ENCODE measurements at places on chromosomes 1 and 21.

DNA sequence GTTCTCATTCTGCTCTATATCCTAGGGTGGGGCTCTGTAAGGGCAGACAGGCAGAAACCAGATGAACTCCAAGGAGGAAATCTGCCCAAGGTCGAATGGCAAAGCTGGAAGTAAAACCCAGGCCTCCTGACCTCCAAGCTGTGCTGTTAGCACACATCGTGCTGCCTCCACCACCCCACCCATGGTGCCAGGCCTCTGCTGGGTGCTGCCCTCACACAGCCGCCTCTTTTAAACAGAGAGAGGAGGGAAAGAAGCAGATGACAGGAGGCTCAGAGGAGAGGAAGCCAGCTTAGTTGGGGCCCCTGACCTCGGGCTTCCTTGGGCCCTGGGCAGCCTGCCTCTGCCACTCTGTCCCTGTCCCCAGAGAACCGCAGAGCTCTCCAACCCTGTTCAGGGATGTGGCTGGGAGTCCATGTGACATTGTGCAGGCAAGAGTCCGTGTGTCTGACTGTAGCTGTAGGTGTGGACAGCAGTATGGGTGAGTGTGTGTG, 1.1 kb downstream of the SYNC start:
- no peak for DNase-seq

DNA sequence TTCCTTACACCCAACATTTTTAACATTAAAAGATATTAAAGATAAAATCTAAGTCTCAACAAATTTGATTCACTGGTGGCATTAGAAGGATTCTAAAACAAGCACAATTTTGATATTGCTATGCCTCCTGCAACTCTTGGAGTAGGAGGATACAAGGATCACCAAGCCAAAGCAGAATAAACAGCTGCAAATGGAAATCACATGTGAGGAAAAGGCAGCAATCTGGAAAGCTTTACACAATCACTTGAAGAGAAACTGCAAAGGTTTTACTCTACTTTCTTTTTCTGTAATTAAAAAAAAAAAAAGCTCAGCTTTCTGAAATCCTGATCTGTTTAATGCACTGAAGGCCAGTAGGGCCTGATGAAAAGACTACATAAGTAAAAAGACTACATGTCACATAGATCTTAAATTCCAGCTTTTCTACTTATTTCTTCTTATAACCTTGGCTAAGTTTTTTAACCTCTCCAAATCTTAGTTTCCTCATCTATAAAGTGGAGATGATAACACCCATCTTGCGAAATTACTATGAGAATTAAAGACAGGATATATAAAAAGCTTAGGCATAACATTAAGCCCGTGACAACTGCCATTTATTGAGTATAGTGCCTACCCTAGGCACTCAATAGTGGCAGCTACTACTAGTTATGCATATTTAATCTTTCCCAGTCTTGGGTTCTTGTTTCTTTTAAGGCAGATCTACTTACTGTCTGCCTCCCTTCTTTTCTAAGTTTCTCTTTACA, 73.5 kb downstream of the EPS15 start:
- DNase-seq = no peak

DNA sequence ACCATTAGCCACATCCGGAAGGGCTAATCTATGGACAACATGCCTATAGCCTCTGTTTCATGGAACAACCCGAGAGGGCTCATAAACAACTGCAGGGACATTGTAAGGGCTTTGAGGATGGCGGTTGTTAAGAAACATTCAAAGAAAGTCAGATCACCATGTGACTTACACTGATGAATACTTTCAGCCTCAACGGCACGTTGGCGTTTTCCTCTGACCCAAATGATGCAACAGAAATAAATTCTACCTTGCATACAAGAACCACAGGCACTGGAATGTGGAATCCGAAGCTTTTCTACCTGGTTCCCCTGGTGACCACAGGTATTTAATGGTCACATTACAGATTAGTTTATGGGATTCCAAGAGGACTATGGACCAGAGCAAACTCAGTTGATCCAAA, 107.0 kb downstream of the CLIC6 start:
- DNase-seq = no peak

DNA sequence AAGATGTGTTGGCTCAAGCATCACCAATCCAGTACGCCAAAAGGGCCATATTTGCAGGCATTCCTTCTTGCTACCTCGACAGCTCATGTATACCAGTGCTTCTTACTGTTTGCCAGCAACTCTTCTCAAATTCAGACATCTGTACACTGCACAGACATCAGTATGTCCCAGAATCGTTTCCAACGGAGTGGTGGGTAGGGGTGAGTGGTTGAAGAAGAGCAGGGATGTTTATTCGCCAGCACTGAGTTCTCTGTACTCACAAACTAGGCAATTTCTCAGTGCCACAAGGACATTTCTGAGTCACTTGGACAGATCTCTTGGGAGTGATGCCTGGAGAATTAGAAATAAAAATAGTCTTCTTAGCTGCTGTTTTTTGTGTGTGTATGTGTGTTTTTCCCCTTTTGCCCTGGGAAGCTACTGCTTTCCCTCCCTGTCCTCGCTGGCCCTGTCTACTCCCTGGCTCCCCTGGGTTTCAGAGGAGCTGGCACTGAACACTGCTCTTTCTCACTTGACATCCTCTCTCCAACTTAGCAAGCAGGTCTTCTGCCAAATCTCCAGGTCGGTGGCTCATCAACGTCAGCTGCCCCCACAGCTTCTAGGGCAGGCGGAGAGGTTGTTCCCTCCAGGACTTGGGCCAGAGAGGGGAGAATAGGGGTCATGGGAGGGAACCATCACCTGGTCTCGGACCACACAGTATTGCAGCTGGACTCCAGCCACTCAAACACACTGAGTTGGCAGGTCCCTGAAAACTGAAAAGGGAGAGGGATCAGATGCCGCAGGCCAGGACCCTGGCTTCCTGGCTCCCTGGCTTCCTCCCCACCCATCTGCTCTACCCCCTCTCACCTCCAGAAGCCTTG, 90.5 kb downstream of the NMNAT2 start:
- DNase-seq = no peak

DNA sequence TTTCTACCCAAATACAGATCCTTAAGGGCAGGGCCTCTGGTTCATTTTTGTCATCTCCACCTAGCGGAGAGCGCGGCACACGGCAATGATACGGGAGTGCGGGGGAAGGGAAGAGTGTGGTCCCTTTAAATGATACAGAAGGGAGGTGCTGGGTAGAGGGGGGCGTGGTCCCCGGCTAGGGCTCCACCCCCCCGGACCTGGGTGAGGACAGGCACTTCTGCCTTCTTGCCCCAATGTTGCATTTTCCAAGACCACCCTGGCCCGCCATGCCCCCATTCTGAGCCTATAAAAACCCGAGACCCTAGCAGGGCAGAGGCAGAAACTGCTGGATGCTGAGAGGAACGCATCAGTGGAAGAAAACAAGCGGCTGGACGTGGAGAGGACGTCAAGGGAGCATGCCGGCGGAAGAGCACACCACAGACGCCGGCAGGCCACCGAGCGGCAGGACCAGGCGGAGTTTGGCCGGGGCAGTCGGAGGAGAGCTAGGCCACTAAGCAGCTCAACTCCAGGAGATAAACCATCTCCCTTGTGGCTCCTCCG, 30.0 kb downstream of the LRRC3 start:
- DNase-seq = no peak

DNA sequence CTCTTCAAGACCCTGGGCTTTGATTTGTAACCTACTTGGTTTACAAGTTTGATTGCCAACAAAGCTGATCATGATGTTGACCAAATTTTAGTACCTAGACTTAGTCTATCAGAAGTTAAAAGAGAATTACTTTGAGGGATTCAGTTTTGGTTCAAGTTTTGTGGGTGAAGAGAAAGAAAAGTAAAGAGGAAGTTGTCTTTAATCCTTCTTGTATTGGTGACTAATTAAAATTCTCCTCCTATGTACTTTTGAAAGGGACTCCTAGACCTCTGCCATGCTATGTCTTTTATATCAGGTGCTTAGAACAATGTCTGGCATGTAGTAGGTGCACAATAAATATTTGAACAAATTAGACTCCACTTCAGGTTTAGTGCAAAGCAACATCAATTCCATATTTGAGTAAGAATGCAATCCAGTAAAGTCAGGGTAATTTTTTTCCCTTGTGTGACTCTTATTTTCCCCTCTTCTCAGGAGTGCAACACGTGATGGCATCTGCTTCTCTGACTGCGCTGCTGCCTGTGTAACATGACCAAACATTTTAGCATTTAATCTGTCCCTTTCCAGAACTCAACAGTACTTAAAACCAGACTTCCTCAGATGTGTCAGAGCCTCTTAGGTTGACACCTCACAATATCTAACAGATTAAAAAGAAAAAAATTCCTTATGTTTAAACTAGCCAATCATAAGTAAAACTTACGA, 41.1 kb upstream of the KCNQ4 start:
- DNase-seq = no peak

DNA sequence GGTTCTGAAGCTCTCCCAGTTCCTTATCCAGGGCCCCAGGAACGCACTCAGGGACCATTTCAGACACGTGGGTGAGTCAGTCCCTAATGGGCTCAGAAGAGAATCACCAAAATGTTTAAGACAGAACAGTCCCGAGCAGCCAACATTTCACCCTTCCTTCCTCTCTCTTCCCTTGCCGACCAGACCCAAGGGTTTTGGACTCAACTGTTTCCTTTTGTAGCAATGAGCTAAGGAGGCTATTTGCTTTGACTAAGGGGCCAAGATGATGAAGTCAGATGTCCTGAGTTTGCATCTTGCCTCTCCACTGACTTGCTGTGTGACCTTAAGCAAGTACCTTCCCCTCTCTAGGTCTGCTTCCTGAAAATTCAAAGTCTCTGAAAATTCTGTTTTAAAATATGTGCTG, 472.3 kb upstream of the VAMP3 start:
- no peak for DNase-seq

GRCh38 chr1:76793594-76793993, 73.7 kb upstream of the ST6GALNAC5 start:
- DNase-seq = no peak

GRCh38 chr1:225762002-225762441, 15.6 kb upstream of the SRP9 start:
- DNase-seq = no peak

- DNase-seq = peak; percentile 90
Observed at GRCh38 chr1:50108497-50109059, at the start of gene ELAVL4. Gene ELAVL4 (plus strand): TSS chr1:50108920. CDS start chr1:50109190, 270 bp downstream.

DNA sequence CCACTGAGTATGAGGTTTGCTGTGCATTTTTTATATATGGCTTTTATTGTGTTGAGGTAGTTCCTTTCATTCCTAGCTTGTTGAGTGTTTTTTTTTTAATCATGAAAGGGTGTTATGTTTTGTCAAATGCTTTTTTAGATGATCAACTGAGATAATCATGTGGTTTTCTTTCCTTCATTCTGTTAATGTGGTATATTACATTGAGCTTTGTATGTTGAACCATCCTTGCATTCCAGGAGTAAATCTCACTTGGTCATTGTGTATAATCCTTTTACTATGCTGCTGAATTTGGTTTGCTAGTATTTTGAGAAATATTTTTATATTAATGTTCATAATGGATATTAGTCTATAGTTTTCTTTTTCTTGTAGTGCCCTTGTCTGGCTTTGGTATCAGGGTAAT, 11.1 kb upstream of the ZBTB40 start:
- no peak for DNase-seq

DNA sequence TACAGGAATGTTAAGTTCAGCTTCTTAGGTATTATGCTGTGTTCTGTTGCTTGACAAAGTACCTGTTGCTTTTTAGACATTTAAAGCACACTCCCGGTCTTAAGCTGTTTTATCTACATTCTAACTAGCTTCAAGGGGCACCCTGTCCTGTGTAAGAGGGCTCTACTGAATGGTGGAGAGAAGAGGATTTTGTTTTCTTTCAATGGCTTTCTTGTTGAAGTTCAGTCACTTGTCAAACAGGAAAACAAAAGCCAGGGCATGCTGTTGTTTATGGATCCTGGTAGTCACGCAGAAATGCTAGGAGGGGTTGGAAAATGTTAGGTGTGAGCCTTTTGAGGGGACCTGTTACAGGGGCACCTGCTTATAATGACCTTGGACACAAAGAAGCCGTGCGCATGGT, 30.7 kb downstream of the PGM1 start:
- DNase-seq = no peak

DNA sequence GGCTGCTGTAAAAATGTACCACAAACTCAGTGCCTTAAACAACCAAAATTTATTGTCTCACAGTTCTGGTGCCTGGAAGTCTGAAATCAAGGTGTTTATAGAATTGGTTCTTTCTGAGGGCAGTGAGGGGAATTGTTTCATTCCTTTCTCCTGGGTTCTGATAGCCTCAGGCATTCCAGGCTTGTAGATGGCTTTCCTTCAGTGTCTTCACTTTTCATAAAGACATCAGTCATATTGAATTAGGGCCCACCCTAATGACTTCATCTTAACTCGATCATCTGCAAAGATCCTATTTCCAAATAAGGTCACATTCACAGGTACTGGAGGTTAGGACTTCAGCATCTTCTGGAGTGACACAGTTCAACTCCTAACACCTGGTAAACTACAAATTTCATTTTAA, 15.0 kb downstream of the CDKN2C start:
- no peak for DNase-seq

DNA sequence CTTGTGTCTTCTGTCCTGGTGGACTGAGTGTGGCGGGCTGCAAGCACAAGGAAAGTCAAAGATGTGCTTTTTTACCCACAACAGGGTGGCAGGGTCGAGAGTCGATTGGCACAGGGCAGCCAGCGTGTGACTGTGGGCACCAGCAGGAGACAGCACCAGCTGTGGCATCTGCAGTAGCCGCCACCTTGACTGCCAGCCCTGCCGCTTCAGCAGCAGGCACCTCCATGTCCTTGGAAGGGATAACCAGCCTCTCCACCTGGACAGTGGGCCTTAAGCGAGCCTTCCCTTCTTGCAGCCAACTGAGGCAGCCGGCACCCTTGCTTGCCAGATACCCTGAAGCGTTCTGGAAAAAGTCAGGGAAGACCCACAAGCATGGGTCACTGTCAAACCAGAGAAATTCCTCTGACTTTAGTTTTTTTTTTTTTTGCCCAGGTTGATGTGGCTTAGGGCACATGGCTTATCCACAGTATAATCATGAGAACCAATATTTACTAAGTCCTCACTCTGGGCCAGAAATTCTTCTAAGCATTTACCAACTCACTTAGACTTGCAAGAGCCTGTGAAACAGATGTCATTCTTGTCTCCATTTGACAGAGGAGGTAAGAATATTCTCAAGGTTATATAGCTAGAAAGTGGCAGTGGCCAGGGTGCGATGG, 30.1 kb upstream of the PTGFRN start:
- peak; percentile 44 for DNase-seq

- no peak for DNase-seq
Observed at GRCh38 chr1:222665964-222666363, 46.3 kb downstream of the AIDA start.

- no peak for DNase-seq
Observed at GRCh38 chr1:234731569-234732085, 121.6 kb upstream of the IRF2BP2 start.

- DNase-seq = no peak
Observed at GRCh38 chr1:57003398-57004139, 37.8 kb upstream of the C8B start.

- DNase-seq = no peak
Observed at GRCh38 chr1:61284248-61284854, 202.0 kb downstream of the NFIA start.

DNA sequence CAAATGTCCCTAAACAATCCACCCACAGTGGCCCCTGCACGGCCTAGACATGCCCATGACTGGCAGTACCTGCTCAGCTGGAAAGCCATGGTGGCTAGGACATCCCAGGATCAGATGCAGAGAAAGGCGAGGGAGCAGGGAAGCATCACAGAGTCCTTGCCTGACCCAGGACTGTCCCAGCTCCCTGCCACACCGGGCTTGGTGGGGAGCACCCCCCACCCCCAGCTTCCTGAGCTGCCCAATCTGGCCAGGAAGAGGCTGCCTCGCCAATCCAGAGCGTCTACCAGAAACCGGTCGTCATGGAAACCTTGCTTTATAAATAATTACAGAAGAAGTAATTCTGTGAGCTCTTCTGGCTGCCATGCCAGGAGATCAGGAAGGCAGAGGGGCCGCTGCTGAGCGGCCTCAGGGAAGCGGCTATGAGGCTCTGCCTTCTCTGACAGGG, 34.8 kb downstream of the ACOT7 start:
- no peak for DNase-seq
